Bronchial epithelial cell (primary cell): ENCODE measurements at places on chromosomes 5 and 9.

GRCh38 chr5:19001539-19001938, 986.5 kb downstream of the CDH18 start:
- DNase-seq, result no peak

DNA sequence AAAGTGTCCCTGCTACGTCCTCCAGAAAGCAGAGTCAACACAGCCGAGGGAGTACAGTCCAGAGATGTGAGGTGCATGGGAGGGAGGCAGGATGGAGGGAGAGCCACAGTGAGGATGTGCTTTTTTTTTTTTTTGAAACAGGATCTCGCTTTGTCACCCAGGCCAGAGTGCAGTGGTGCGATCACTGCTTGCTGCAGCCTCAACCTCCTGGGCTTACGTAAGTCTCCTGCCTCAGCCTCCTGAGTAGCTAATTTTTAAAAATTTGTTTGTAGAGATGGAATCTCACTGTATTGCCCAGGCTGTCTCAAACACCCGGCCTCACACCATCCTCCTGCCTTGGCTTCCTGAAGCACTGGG, 33.2 kb upstream of the ALDH1B1 start:
- DNase-seq, result no peak

DNA sequence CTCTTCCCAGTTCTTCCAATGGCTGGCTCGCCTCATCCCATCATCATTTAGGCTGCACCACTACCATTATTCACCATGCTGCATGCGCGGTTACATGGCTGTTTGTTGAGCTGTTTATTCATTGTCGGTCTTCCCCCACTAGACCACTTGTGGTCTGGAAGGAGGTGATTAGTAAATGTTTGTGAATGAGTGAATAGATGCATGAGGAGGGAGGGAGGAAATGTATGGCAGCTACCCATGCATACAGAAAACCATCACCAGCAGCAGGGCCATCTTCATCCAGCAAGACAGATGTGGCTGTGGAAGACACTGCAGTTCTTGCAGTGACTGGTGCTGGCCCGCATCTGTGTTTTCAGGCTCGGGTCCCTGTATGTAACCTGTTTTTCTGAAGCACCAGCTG, 113.3 kb upstream of the SAP30L start:
- DNase-seq, result no peak

GRCh38 chr9:111008158-111009075, 29.9 kb downstream of the LPAR1 start:
- DNase-seq, result no peak

- no peak for DNase-seq
These were observed 1096.9 kb upstream of the SEMA6A start for GRCh38 chr5:117671551-117671950.

GRCh38 chr9:85089188-85089969, 419.9 kb downstream of the NTRK2 start:
- no peak for DNase-seq

DNA sequence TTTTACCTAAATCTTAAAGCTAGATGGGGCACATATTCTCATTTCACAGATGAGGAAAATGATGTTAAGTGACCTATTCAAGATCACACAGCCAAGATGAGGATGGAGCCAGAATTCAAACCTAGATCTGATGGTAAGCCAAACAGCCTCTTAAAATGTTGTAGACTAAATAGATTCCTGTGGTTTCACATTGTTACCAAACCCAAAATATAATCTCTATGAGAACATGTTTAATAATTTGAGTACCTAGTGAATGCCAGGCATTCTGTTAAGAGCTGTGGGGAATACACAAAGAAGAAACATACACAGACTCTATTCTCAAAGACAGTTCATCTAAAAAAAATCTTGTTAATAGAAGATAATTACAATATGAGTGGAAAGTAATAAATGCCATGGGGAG, 25.2 kb downstream of the HOMER1 start:
- DNase-seq, result no peak

DNA sequence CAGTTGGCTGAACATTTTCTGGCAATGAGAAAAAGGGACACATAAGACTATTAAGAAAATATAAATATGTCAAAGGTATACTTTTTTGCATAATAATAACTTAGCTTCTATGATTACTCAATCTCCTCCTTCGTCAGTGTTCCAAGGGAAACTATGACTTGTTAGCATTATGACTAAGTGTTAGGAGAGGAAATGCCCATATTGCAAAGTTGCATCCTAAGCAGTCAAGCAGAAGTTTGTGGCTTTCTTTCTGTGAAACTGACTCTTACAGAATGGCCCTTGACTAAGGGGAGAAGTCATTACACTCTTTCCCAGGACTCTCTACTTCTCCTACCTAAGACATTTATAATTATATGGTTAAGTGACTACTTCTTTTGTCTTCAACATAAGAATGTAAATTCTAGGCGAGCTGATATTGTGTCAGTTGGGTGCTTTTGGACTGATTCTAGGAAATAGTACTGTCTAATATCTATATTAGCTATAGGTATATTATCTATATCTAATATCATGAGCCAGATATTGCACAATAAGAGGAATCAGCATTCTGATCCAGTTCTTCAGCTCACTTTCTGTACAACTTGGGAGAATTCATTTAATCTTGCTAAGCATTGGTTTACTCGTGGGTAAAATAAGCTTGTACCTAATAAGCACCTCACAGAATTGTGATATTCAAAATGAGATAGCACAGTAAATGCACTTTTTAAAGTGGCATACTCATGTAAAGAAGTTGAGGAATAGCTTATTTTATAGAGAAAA, 16.4 kb upstream of the SPINK6 start:
- peak; percentile 99 for DNase-seq

DNA sequence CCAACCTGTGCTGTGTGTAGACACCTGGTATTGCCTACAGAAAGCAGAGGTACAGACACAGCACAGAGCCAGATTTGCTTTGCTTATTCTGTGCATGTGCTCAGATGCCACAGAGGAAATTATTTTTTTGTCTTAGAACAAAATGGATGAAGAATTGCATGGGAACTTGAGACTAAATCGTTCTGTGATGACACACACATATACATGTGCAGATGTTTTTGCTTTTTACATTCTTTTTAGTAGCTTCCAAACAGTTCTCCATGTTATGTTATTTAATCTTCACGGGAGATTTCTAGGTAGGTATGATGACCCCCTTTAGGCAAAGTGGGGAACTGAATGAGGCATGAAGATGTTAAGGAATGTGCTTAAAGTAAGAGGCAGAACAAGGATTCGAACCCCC, 221.5 kb upstream of the PANK3 start:
- DNase-seq, result no peak

GRCh38 chr5:130992095-130992494, 173.0 kb downstream of the HINT1 start:
- peak; percentile 55 for DNase-seq

GRCh38 chr9:127192744-127193143, 70.3 kb upstream of the ANGPTL2 start:
- DNase-seq, result no peak

GRCh38 chr9:114205171-114206015, 50.1 kb downstream of the COL27A1 start:
- DNase-seq, result no peak

DNA sequence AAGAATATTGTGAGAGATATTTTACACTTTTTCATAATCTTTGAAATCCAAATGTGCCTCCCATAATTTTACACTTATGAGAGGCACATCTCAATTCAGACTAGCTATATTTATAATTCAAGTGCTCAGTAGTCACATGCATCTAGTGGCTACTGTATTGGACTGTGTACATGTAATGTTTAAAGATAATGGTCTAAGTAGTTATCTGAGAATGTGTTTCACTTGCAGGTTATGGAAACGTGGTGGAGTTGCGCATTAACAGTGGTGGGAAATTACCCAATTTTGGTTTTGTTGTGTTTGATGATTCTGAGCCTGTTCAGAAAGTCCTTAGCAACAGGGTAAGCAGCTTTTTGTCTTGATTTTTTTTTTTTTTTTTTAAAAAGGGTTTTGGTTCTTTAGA, 28.8 kb downstream of the G3BP1 start:
- no peak for DNase-seq

DNA sequence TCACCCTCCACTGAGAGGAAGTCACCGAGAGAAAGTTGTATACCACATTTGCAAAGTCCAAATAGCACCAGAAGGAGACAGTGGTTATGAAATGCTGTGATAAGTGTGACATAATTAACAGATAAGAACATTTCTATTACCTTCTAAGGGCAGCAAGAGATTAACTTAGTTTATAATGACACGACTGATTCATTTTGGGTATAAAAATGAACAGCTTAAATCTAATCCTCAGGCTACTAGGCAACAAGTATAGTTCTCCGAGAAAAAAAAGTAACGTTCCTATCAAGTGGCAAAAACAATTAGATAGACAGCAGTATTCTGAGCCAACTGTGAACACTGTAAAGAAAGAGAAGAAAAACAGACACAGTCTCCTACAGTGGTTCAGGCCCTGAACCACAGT, 431.2 kb upstream of the GRAMD2B start:
- DNase-seq, result no peak

GRCh38 chr5:145872914-145873313, at the start of gene GRXCR2:
Gene GRXCR2, minus strand, starts transcription at chr5:145873014. Its CDS starts 46 bp downstream, at chr5:145872968.
- DNase-seq, result no peak

DNA sequence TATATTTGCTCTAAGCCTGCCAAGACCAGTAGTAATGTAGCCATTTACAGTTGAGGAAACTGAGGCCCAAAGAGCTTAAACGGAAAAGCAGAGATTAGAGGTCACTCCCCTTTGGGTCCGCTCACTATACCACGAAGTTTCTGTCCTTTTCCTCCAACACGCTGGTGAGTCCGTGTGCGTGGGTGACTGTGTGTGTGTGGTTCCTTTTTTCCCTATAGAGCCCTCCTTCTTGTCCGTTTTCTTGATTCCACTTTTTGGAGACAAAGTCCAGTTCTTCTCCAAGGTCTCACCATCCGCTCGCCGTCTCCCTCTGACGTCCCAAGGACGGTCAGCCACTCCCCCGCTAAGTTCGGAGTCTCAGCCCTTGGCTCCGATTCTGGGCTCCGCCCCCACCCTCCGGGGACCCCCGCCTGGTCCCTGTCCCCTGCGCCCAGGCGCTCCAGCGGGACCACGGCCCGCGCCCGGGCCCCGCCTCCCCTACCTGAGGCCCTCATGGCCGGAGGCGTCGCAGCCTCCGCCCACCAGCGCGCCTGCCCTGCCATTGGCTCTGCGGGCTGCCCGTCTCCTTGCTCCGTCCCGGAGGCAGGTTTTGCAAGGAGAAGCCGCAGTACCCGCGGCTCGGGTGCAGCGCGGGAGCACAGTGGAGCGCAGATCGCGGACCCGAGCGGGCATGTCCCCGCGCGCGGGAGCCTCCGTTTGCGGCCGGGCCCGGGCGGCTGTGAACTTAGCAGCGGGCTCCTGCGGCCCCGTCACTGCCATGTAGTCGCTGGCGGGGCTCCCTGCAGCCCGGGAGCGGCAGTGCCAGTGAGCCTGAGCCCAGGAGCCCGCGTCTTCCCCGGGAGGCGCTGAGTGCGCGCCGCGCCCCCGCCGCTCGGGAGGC, at the start of gene MAST4:
MAST4 (plus strand) TSS at position 638 of the 880 bp plus-strand sequence. CDS start 263 bp downstream, outside the sequence.
- DNase-seq, result peak; percentile 76

DNA sequence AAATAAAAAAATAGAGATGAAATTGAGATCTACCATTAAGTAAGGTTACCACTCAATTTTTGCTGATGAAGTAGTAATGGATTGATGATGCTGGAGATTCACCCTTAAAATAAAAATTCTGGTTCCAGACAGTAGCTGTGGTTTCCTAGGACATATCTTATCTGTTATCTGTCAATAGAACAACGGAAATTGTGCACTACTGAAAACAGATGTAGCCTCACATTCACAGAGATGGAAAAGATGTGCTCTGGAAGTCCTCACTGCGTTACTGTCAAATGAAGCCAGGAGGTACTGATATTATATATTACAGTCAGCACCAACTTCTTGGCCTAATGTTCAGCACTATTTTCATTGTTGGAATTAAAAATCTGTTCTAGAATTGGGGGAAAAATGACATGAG, 154.0 kb downstream of the SLC24A2 start:
- DNase-seq, result no peak

DNA sequence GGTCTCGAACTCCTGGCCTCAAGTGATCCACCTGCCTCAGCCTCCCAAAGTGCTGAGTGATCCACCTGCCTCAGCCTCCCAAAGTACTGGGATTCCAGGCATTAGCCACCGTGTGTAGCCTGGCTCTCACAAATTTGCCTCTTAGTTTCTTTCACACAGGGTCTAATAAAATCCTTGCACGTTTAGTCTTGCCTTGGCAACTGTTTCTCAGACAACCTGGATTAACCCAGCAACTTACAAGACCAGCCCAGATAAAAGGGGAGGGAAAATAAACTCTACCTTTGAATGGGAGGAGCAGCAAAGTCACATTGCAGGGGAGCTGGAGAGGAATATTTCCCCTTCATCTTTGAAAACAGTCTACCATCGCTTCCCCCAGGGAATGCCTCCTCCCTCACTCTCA, 29.3 kb upstream of the GNA14 start:
- DNase-seq, result no peak

GRCh38 chr5:119897537-119898370, 268.4 kb downstream of the FAM170A start:
- DNase-seq, result no peak

DNA sequence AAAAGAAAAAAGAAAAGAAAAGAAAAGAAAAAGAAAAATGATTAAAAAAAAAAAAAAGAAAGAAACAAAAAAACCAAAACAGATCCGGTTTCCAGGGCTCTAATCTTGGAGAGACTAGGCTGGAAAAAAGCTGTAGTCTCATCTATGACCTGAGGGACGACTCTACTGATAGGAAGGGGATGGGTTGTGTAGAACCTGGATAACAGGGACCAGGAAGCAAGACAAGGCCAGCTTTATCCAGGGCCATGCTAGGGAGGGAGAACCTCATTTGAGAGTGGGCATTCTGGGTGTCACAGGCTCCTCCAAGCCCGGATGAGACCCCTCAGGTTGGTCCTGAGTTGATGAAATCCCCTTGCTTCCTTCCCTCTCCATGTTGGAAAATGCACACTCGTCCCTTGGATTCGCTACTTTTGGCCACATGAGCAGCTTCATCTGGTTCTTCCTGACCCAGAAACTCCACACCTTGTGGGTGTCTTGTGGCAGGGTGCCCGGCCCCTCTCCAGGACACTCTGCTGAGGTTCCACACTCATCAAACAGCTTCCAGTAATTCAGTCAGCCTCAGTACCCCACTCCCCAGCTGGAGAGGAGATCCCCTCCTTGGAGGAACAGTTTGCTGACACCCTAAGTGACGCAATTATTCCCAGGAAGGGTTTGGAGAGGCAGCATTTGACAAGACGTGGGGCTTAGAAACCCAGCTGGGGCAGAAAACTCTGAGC, 71.1 kb upstream of the LHFPL2 start:
- no peak for DNase-seq

DNA sequence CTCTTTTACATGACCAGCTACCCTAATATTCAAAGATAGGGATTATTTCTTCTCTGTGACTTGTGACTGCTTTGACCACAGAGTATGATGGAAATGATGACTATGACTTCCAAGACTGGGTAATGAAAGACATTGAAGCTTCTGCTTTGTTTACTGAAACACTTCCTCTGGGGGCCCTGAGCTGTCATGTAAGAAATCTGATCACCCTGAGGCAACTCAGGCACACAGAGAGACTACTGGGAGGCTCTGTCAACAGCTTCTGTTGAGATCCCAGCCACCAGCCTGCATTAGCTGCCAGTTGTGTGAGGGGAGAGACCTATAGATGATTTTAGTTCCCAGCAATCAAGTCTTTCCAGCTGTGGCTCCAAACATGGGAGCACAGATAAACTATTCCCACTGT, 76.5 kb downstream of the KCTD16 start:
- no peak for DNase-seq

- DNase-seq, result peak; percentile 37
These were observed 52.3 kb downstream of the WDR36 start for GRCh38 chr5:111144352-111144930.
